ENCODE measurements at places on chromosomes 5 and 9.

DNA sequence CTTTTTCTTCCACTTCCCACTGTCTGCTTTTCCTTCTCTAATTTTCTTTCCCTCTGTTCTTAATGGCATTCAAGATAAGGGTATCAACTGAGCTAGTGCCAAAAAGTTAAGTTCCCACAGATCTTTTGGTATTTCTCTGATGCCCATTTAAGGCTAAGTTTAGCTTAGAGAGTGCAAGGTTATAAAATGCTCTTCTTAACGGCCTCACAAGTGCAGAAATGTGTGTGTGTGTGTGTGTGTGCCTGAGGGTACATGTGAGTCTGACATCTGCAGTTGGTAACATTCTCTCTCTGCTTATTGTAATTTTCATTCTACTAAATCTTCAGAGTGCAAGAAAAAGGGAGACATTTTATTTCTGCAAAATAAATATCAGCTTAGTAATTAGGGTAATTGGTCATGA lies 24.2 kb downstream of the FBN2 start:
- DNase-seq = no peak

- no peak for DNase-seq
These were observed 163.2 kb downstream of the UNC13B start for GRCh38 chr9:35324966-35325365.

DNA sequence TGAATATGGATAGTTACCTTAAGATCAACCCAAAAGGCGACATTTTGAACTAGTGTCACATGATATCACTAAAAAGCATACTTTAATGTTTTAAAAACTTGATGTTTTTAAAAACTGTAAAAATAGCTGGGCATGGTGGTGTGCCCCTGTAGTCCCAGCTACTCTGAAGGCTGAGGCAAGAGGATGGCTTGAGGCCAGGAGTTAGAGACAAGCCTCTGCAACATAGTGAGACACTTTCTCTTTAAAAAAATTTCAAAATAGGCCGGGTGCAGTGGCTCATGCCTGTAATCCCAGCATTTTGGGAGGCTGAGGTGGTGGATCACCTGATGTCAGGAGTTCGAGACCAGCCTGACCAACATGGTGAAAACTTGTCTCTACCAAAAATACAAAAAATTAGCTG lies 129.5 kb downstream of the NPR3 start:
- DNase-seq = no peak

DNA sequence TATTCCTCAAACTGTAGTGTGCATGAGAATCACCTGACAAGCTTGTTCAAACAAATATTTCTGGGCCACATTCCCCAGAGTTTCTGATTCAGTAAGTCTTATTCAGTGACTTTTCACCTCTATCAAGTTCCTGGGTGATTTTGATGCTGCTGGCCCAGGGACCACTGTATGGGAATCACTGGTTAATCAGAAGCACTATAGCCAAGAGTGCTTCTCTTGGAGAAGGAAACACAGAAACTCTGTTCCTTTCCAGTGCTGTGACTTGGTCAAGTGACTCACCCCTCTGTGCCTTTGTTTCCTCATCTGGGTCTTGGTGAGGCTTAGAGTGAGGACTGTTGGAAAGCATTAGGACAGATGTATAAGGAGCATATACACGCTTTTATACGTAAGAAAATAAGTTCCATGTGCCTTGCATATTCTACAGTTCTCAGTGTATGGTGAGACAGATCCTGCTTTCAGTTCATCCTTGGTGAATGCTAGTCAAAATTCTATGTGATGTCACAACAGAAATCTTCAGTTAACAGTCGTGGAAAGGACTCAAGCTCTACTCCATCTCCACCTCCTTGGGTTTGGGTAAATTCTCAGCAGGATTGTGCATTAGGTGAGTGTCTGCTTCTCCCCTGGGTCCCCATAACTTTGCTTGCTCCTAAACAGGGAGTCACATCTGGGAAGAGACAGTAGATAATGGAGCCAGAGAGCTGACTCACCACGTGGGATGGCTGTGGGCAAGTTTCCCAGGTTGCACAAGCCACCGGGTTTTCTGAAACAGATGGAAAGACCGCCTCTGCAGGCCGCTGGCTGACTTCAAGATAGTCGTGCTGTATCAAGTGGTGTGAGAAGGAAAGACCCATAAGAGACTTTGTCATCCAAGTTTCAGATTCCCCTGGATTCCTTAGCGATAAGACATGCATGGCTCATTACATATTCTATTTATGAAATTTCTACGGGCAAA lies 117.0 kb downstream of the NXNL2 start:
- DNase-seq = no peak

GRCh38 chr9:79735023-79735779 lies 163.4 kb downstream of the TLE4 start:
- no peak for DNase-seq

DNA sequence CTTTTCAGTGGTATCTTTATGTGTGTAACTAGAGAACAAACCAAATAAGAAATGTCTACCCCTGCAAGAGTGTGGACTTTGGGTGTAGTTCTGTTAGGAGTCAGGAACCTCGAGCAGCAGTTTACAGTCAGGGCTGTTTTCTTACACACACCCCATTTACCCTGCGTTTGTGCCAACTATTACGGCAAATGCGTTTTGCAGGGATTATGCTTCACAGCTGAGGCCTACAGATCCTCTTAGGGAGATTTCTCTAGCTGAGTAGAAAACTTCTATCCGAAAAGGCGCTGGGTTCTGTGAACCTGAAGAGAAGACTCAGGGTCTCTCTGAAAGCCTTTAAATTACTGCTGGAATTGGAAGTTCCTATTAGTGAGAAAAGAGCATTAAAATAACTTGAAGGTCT lies 51.4 kb downstream of the ACER2 start:
- no peak for DNase-seq

- no peak for DNase-seq
These were observed 339.7 kb downstream of the NTRK2 start for GRCh38 chr9:85009251-85009650.

DNA sequence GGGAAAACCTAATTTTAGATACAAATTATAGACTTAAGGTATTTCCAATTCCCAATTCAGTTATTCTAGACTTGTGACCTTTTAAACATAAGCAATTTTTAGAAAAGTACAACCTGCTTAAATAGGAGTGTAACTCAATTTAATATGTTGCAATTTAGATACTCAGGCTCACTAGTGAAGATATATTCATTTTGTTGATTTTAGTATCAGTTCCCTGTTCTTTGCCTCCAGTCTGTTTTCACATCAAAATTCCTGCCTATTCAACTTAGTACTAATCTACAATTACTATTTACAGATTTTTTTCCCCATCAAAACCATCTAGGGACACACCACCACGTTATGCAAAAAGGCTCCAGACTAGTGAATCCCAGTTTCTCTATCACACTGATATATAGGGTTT lies 30.4 kb downstream of the PWWP2A start:
- no peak for DNase-seq

GRCh38 chr5:138874241-138874640 lies 894 bp downstream of the LRRTM2 start:
- DNase-seq = no peak

DNA sequence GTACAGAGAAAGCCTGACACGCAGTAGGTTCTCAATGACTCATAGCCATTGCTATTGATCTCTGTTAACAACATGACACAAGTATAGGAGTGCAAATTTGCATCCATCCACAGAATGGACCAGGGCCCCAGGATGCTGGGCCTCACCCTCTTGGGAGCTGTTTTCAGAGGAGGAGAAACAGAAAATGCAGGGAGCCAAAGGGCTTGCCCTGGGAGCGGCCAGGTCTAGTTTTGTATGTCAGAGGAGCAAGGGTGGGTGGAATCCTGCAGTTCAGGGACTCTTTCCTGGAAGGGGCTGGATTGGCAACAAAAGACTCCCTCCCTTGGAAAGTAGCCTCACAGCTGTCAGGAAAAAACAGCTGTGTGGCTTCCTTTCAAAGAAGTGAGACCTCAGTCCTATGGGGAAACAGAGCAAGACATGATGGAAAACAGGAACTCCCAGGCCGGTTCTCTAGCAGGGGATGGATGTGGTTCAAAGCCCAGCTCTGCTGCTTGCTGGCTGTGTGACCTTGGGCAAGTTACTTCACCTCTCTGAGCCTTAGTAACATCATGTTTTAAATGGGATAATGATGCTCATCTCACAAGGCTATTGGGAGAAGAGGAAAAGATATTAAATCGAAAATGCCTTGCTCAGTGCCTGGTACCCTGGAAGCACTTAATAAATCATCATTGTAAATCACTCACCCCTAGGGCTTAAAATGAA lies 50.5 kb upstream of the SH3PXD2B start:
- DNase-seq = no peak

GRCh38 chr9:101485924-101486692 lies 47.5 kb upstream of the RNF20 start:
- no peak for DNase-seq

GRCh38 chr5:173293817-173294672 lies 34.2 kb downstream of the STC2 start:
- peak; percentile 80 for DNase-seq

DNA sequence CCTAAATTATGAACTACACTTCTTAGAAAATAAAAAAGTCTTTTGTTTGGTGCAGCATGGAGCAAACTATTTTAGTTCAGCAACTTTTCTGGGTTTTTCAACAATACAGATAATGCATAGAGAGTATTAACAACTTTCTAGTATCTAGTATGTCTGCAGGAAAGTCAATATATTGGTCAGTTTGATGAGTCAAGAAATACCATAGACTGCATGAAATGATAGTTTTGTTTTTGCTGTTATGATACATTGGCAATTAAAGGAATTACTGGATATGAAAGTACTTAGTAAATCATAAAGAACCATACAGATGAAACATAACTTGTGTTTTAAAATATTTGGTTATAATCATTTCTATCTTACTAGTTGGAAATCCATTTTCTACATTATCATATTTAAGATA lies 173.5 kb downstream of the GIN1 start:
- no peak for DNase-seq

DNA sequence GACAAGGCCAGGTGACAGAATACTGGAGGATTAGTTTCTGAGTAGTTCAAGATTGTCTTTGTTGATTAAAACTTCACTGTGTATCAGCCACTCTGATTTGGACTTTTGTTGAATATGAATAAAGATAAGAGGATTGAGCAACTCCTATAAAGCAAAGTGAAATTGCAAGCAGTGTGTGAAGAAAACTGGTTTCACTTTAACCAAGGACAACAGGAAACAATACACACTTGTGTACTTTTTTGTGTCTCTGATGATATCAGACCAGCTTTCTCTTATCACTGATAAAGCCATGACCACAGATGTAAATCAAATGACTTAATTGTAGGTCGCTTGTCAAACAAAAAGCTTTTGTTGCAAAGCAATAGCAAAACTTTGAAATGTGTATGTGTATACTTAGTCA lies 268.6 kb downstream of the FER start:
- no peak for DNase-seq

DNA sequence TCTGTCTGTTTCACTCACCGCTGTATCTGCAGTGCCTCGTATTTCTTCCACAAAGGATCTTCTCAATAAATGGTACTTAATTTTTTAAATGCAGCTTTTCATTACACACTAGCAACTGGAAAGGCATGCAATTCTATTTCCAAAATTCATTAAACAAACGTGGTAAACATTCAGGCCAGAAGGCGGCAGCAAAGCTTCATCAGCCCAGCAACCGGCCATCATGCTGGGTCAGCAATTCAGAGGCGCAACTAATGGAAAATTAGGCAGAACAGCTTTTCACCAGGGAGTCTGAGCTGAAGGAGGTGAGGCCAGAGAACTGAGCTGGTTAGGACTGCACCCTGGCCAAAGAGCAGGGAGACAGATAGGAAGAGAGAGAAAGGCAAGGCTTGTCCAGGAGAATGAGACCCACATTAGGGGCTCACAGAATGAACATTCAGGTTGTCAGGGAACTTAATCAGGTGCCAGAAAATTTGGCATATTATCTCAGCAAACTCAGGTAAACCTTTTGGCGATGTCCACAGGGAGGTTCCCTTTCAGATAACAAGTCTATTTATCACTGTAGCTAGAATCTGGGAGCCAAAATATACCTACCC lies 17.7 kb upstream of the RNF180 start:
- peak; percentile 11 for DNase-seq

DNA sequence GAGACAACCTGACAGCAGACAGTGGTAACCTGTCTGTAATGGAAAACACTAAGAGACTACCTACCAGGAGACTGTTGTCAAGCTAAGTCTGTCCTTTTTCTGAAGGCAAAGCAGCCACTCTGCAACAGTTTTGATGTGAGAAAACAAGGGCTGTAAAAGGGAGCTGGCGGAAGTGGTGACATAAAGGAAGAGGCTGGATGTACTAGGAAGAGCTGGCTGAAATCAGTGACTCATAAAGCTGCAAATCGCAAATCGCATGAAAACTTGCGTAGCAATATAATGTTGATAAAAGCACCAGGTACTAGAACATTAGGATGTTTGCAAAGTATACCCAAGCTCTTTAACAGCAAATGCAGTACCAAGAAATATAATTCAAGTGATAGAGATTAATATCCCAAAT lies 1.4 kb downstream of the NSUN2 start:
- no peak for DNase-seq

- DNase-seq = peak; percentile 13
These were observed 145.7 kb downstream of the ARHGAP26 start for GRCh38 chr5:142915813-142916424.

All from stimulated activated CD4-positive, alpha-beta T cell treated with anti-CD3 and anti-CD28 coated beads, Interleukin-2, amount 100 ng/mL, for 24 hours (primary cell).